Renal pelvis (tissue), 12 donors: ENCODE measurements at places on chromosomes 12 and 14.

- DNase-seq: peak; percentile 16
These were observed 42.0 kb upstream of the A2ML1 start for GRCh38 chr12:8780389-8780788.

DNA sequence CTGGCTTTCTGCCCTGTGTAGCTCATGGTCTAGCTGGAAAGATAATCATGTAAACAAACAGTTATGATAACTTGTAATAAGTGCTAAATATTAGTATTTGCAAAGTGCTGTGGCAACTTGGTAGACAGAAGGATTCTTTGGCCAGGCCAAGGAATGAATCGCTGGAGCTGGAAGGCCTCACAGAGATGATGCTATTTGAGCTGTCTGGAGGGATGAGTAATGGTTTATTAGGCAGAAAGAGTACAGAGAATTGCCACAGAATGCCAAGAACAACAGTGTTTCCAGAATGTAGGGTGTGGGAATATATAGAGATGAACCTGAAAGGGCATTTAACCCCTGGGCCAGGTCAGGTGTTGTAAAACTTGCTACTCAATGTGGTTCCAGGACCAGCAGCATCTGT, 27.6 kb downstream of the OTX2 start:
- no peak for DNase-seq

- DNase-seq: no peak
These were observed 90.3 kb downstream of the RPS6KA5 start for GRCh38 chr14:90970167-90970600.

DNA sequence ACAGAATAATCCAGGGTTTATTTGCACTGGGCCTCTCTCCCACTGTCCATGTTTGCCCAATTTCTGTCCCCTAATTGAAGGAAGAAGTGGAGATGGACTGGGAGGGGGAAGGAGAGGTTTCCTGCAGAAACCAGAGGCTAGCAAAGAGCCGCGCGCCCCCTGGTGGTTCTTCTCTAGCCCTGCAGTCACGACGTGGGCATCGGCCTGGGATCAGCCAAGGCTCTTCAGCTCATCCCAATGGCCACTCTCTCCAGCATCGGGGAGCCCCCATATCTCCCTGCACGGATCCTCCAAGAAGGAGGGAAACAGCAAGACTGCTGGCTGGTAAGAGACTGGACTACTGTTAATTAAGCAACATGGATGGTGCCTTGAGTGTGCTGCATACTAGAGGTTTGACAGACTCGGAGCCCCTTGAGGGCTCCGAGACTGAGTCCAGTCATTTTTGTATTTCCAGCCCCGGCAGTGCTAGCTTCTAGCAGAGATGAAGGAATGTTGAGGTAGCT, 18.7 kb downstream of the ZBTB39 start:
- peak; percentile 71 for DNase-seq

- no peak for DNase-seq
These were observed 309.7 kb downstream of the TMEM132D start for GRCh38 chr12:129594098-129594497.

DNA sequence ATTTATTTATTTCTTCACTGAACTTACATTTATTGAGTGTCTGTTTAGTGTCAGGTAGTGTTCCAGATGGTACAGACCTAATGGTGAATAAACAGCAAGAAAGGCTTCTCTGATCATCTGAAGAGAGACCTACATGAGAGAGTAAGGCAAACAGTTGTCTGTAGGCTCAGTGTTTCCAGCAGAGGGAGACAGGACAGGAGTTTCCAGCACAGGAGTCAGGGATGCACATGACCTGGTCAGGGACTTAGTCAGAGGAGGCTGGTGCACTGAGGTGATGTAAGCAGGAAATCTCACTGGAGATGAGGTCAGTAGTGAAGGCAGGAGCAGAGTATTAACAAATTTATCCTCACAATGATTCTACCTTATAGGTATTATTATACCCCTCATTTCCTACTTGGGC, 233.2 kb downstream of the MDGA2 start:
- peak; percentile 4 for DNase-seq

DNA sequence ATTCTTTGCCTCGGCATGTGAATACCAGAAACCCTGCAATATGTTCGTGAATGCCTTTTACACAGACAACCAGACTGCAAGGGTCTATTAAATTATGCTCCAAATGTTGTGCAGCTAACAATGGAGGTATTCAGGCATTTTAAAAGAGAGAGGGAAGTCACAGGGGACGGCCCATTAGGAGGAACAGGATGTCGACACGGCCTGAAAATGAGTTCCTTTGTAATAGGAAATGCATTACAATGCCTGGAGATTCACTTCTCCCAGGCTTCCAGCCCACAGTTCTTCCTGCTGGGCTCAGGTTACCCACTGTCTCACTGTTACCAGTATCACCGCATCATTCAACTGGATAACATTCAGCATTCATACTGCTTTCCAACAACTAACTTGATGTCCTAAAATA, 2.5 kb downstream of the DUSP6 start:
- DNase-seq: no peak

GRCh38 chr12:125210104-125210755, 145.0 kb downstream of the AACS start:
- DNase-seq: no peak

DNA sequence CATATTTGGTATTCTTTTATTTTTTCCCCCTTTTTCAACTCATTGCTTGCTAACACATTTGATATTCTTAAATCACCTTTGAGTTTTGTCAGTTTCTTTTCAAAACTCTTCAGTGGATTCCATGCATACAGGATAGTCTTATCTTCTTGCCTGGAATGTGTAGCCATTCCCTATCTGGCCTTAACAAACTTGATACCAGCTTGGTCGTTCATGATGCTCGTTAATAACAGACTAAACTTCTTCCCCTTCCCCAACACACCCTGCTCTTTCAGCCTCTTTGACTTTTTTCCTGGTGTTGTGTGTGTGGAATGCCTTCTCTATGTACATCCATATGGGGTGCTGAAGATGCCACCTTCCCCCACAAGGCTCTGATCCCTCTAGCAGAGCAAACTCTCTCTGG, 17.7 kb upstream of the CALM1 start:
- no peak for DNase-seq

DNA sequence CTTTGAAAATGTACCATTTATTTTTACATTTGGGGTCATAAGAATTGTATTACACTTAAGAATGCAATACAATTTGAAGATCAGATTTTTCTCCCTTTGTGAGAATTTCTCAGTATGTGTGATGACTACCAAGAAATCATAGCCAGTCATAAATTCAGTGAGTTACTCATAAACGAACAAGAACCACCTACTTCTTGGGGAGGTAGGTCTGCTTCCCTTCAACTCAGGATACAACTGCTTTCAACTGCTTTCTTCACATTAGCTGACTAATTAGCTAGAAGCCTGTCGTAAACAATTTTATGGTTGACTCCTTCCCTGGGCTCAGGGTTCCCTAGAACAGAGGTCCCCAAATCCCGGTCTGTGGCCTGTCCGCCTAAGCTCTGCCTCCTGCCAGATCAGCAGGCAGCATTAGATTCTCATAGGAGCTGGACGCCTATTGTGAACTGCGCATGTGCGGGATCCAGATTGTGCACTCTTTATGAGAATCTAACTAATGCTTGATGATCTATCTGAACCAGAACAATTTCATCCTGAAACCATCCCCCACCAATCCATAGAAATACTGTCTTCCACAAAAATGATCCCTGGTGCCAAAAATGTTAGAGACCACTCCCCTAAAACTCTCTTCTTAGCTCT, 3.7 kb downstream of the ANG start:
- no peak for DNase-seq
